NK-92 treated with Interleukin-12 subunit alpha and Interleukin-12 subunit beta, amount 100 ng/mL, for 24 hours (cell line): ENCODE measurements at places on chromosomes 7 and 10.
A peak's percentile ranks its signal among the peaks of the same experiment; 100 is the strongest.

DNA sequence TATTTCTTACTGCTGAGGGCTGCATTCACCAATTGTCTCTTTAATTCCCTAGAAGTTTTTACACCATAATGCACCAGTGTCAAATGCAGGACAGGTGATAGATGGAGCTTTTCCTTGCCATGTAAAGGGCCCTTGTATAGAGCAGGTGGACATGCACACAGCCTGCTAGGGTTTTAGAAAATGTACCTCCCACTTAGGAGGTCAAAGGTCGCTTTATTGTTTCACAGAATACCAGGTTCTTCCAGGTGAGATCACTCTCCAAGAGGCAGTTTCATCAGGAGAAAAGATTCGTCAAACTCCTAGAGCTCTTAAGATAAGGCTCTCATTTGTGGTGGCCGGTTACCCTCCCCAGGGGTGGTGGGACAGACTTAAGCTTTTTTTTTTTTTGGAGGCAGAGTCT is 215.8 kb downstream of the PHTF2 start:
- no peak for DNase-seq

GRCh38 chr7:37491919-37492694 is 43.4 kb upstream of the ELMO1 start:
- no peak for DNase-seq

- no peak for DNase-seq
These were observed 18.5 kb upstream of the SAR1A start for GRCh38 chr10:70188768-70189167.

- DNase-seq, result no peak
These were observed 70.3 kb upstream of the MXI1 start for GRCh38 chr10:110137142-110137545.

DNA sequence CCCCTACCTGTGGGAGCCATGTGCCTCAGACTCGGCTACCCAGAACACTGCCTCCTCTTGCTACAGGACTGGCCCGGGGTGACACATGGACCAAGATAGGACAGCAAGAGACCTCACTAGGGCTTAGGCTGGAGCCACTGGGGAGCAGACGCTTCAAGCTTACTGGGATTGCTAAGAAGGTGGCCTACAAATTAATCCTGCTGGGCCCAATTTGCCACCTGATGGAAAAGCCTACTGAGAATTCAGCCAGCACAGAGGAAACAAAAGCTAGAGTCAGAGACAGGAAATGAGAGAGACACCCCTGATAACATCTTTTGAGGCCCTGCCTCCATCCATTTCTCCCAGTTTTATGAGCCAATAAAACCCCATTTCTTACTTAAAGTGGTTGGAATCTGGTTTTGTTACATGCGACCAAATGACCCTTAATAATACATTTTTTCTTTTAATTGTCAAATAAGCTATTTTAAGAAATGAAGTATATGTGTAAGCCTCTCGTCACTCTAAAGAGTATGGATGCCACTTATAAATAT is 282.1 kb downstream of the CXCL12 start:
- DNase-seq, result no peak

DNA sequence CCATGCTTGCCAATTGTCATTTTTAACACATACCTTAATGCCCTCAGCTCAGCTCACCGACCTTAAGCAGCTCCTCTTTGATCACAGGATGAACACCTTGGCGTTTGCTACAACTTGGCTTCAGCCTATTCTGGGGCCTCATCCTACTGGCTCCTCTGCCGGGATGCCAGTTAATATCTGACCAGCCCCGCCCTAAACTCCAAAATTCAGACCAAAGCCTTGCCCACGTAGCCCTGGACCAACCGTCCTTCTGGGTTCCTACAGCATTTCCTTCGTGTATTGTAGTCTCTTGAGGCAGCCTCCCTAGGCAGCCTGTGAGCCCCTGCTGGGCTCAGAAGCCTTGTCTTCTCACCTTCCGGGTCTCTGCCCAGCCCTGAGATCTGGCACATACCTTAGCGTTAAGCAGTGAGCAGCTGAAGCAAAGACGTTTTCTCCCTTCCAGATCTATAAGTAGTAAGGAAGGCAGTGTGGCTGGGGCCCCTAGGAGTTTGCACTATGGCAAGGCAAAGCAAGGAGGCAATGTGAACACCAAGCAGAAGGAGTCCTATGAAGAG is 836 bp downstream of the ENO4 start:
- DNase-seq, result no peak

DNA sequence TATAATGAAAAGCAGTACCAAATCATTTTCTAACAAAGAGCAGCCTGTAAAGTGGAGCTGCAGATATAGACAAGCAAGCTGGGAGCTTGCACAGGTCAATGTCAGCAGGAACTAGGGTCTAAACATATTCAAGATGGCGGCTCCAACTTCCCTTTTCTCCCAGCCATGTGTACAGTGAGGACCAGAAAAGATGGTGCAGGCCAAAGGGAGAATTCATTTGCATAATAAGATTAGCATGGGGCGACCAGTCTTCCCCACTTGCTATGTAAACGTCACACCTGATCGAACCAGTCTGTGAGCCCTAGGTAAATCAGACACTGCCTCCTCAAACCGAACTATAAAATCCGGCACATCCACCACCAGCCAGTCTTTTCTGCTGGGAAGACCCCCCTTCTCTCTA is 4.4 kb upstream of the RAPGEF5 start:
- DNase-seq, result no peak

- DNase-seq, result no peak
These were observed 52.4 kb upstream of the CFAP46 start for GRCh38 chr10:132994811-132995210.

DNA sequence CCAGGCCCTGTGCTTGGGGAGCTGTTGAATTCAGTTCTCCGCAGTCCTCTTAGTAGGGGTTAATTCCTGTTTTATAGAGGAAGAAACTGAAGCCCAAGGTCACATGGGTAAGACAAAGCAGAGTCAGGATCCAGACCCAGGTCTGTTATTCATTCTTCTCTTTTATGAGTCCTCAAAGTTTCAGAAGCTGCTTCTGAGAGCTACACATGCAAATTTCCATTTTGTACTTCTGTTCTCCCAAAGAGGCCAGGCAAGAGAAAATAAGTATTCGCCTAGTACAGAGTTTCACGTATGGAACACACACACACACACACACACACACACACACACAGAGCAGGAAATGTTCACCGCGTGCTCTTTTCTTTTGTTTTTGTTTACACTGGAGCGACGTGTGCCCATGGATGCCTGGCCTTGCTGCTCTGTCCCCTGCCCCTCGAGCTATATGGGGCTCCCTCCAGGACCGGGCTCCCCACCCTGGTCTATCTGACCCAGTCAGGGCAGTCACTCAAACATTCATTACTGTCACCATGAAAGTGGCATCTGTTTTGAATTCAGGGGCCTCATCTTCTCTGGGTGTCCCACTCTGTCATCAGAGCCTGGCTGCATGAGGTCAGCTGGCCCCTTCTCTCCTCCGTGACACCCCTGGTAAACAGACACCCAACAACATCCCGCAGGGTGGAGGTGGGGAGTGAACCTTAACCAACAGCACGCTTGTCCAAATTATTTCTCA is 84.4 kb downstream of the TNS3 start:
- no peak for DNase-seq

GRCh38 chr7:90617442-90617841 is 21.3 kb downstream of the CDK14 start:
- no peak for DNase-seq

GRCh38 chr10:79904671-79905321 is 44.1 kb downstream of the SFTPD start:
- DNase-seq, result no peak

- DNase-seq, result no peak
These were observed 23.9 kb downstream of the UNC5B start for GRCh38 chr10:71236286-71236685.

- DNase-seq, result no peak
These were observed 95.7 kb upstream of the PALS2 start for GRCh38 chr7:24477398-24478136.

GRCh38 chr10:77350711-77351119 is 286.9 kb downstream of the KCNMA1 start:
- peak; percentile 19 for DNase-seq

GRCh38 chr7:19099194-19099593 is 18.2 kb downstream of the TWIST1 start:
- no peak for DNase-seq

DNA sequence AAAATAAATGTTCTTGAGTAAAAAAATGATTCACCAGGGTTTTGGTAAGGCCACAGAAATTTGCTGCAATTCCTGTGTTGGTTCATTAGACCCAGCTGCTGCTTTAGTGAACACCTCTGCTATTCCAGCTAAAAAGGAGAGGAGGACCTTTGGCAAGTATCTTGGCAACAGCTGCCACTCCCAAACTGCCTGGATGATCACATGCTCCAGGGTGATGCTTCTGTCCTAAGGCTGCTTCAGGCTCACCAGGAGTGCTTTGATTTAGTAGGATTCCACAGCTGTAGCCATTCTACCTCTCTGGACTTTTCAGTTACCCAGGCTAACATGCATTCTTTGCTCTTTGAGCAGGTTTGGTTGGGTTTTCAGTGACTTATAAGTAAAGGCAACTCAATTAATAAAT is 82.6 kb upstream of the NPVF start:
- DNase-seq, result no peak

GRCh38 chr10:78927257-78927995 is 141.3 kb upstream of the ZMIZ1 start:
- no peak for DNase-seq

- no peak for DNase-seq
These were observed 44.1 kb downstream of the DGKB start for GRCh38 chr7:14858410-14858809.
